SW480 (cell line): ENCODE measurements at places on chromosomes 7 and 10.

- DNase-seq = no peak
Measured at GRCh38 chr7:46626691-46627310, 705.7 kb upstream of the IGFBP3 start.

DNA sequence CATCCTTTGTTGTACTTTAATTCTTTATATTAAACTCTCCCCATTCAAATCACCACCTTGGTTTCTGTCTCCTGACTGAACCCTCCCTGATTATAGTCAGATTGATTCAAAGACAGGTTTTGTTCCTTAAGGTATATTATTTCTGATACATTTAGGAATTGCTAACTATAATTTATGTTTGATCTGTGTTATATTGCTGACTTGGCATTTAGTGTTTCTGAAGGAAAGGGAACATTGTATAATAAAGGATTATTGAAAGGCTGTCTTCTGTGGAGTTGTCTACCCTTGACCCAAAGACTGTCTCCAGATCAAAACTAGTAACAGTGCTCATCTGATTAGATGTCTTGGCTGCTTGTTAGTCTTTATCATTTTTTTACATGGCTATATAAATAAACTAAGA is 10.3 kb downstream of the CDK1 start:
- DNase-seq = no peak

GRCh38 chr10:103278537-103278823 is 1.5 kb downstream of the INA start:
- DNase-seq = no peak

- no peak for DNase-seq
Measured at GRCh38 chr10:36621346-36621745, 504.1 kb upstream of the ANKRD30A start.

- no peak for DNase-seq
Measured at GRCh38 chr7:44292876-44293560, 32.4 kb downstream of the CAMK2B start.

GRCh38 chr10:651692-652091 is 37.8 kb downstream of the DIP2C start:
- DNase-seq = no peak

GRCh38 chr10:75388082-75388481 is 13.5 kb downstream of the ZNF503 start:
- DNase-seq = no peak
